ENCODE measurements at places on chromosomes 6 and 20.

- DNase-seq: no peak
Measured at GRCh38 chr6:106513808-106514582, 115.3 kb downstream of the RTN4IP1 start.

- DNase-seq: no peak
Measured at GRCh38 chr6:163536770-163537169, 122.3 kb downstream of the QKI start.

DNA sequence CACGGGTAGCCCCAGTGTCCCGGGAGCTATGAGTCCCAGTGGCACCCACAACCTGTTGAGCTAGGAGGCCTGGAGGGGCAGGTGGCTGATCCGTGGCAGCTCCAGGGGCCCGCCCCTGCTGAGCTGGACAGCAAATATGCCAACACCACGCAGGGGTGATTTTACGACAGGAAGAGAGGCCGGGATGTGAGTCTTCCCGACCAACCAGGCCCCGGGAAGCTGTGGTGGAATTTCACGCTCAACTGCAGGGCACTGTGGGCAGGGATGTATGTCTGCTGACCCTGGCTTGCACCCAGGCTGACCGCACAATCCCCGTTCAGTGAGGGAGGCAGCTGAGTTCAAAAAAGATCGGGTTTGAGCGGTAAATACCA is 183.9 kb downstream of the ERMARD start:
- DNase-seq: no peak

DNA sequence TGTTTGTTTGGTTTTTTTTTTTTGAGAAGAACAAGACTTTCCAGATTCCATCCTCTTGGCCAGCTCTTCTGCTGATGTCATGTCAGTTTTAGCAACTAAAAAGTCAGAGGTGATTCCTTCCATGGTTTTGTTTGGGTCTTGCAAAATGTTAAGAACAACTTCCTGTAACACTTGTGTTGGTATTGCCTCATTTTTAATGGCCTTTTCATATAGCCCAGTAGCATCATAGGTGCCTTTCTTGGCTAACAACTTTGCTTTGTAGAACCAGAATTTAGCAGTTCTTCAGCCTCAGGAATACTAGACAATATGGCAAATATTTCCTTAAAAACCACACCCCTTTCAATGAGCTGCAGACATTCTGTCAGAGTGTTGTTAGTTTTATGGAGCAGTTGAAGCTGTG is 99.5 kb upstream of the SIRPG start:
- DNase-seq: no peak

GRCh38 chr6:26006086-26006939 is 43.7 kb downstream of the TRIM38 start:
- no peak for DNase-seq

- DNase-seq: no peak
Measured at GRCh38 chr6:157106487-157106886, 216.8 kb downstream of the TMEM242 start.

GRCh38 chr20:3277686-3278465 is 38.9 kb upstream of the SLC4A11 start:
- no peak for DNase-seq

DNA sequence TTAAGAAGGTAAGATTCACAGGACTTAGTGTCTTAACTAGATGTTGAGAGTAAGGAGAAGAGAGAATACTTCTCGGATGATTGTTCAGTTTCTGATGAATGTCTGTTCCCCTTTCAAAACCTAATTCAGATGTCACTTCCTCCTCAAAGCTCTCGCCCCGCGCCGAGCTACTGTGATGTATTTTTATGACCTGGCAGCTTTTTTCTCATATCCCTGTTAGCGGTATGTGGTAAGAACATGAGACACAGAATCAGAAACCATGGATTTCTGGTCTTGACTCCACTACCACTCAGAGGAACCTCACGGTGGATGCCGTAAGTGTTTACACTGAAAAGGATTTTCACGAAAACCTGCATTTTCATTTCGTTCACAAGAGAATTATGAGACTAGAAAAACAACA is 48.4 kb downstream of the CEP43 start:
- no peak for DNase-seq

DNA sequence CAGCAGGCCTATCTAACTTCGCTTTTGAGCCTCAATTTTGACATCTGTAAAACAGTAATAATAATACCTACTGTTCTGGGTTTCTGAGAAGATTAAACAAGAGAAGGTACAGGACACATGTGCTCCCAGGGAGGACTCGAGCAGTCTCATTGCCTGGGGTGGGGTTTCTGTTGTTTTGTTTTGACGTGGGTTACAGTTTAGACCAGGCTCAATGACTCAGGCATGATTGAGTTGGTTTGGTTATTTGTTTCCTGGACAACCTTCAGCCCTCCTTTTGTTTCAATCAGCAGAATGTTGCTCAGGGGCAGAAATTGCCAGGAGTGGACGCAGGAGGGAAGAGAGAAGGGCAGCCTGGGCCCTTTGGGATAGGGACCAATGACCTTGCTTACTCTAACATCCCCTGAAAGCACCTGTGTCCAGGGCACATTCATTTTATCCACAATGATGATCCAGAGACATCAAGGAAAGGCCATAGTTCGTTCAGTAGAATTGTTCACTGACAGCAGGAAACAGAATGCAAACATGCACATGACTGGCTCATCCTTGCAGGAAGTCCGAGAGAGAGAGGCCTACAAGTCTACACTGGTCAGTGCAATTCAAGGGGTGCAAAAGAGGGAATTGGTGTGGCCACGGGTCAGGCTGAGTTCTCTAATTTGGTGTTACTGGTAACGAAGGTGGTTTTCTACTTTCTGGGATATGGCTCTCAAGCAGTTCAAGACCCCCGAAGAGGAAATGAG is 74.5 kb upstream of the MRPS10 start:
- DNase-seq: no peak

- no peak for DNase-seq
Measured at GRCh38 chr6:140316966-140317365, 942.5 kb upstream of the CITED2 start.
